ENCODE measurements at places on chromosomes 7 and 10.

- DNase-seq, result no peak
Observed at GRCh38 chr7:159062569-159062968, 82.1 kb downstream of the VIPR2 start.

DNA sequence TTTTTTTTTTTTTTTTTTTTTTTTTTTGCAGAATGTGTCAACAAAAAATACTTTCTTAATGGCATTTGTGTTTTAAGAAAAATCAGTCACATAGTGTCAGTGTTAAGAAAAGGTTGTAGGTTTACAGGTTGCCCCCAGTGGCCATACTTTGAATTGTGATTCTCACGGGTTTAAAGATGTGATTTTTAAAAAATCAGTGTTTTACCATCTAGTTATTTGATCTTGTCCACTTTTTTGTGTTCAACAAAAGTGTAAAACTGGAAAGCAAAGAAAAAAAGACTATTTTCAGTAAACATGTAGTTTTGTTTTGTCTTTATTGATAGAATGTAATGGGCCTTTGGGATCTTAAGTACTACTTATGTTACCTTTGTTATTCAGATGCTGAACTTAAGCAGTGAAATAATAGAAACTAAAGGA, 25.7 kb downstream of the SUV39H2 start:
- peak; percentile 3 for DNase-seq

- DNase-seq, result no peak
Observed at GRCh38 chr10:129344731-129345355, 122.2 kb upstream of the MGMT start.

DNA sequence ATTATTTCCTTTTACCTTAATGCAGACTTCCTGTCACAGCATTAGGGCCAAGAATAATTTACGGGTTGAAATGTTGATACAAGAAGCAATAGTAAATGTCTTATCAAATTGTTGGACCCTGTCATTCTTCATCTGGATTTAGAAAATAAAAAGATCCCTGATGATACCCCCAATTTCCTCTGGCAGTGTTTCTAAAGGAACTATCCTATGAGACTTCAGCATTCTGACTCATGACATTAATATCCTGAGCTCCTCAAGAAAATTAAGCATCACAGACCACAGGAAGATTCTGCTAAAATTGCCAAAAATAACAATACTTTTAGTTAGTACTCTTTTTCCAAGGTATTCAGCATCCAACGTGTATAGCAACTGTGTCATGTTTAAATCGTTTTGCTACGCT, 490.5 kb upstream of the ANKRD30A start:
- DNase-seq, result no peak
